ENCODE measurements at places on chromosomes 2 and 18.

- DNase-seq, result no peak
Measured at GRCh38 chr2:20525041-20526035, 78.5 kb downstream of the RHOB start.

GRCh38 chr18:31206787-31207381, 44.2 kb upstream of the DSC1 start:
- DNase-seq, result no peak

DNA sequence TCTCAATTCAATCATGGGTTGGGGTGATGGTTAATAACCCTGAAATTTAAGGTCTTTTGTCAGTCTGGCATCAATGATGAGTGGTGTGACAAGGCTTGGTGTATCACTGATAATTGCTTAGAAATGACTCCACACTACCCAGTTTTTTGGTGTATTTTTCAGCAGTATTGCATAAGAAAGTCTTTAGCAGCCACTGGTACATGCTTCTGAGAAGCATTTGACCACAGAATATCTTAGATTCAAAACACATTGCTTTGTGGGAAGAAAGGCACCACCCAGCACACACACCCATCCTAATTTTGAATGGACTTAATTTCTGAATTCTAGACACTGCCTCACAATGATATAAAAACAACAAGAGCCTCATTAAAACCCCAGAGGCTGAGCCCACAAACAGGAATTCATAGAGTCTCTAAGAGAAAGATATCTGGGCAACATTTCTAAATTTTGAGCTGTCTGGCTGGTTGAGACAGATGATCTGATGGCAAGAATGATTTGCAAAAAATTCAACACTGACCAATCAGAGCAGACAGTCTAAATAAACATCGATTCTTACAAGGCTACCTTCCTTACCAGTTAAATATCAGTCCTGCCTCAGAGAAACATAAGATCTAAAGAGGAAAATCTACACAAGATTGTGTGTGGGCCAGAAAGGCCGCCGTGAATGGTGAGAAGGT, 114.7 kb upstream of the CYP1B1 start:
- DNase-seq, result no peak

- DNase-seq, result no peak
Measured at GRCh38 chr2:128364441-128364911, 45.8 kb upstream of the HS6ST1 start.

GRCh38 chr2:177806025-177806424, 266.6 kb downstream of the PDE11A start:
- no peak for DNase-seq

GRCh38 chr2:240198226-240198625, 57.8 kb upstream of the OTOS start:
- DNase-seq, result no peak

- no peak for DNase-seq
Measured at GRCh38 chr2:119837350-119837749, 77.6 kb downstream of the PTPN4 start.

GRCh38 chr2:196601430-196602306, 37.8 kb upstream of the CCDC150 start:
- no peak for DNase-seq

DNA sequence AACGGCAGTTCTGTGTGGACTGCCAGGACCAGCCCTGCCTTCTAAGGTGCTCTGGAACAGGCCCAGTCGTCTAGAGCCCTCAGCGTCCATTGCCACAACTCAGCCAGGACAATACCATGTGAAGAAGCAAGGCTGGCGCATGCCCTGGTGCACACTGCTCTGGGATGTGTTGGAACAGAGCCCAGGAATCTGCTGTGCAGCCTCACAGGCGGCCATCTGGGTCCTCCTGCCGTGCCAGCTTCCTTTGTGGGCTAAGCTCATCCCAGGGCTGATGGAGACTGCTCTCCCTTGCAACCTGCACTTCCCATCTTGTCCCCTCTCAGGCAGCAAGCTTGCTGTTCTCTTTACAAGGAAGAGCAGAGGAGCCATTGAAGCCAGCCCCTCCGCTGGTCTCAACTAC, 246.4 kb upstream of the PXDN start:
- no peak for DNase-seq

DNA sequence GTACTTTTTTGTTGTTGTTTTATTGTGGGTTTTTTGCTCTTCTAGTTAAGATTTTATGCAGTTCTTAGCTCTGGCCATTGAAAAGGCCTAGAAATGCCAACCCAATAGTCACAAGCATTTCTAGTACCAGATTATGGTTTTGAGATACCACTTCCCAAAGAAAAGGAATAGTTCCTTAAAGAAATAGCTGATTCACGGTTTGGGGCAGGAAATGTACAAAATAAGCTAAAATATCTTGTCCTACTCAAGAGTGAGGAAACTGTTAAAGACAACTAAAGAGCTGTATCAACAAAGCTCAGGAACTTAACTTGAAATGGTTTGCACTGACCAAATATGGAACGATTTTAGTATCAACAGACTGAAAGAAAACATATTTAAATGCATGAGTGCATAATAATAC, 35.4 kb downstream of the PGAP1 start:
- peak; percentile 2 for DNase-seq

All from hindlimb muscle (tissue), 1 donor.